Right lung (tissue), 10 donors: ENCODE measurements at places on chromosomes 2 and 18.

DNA sequence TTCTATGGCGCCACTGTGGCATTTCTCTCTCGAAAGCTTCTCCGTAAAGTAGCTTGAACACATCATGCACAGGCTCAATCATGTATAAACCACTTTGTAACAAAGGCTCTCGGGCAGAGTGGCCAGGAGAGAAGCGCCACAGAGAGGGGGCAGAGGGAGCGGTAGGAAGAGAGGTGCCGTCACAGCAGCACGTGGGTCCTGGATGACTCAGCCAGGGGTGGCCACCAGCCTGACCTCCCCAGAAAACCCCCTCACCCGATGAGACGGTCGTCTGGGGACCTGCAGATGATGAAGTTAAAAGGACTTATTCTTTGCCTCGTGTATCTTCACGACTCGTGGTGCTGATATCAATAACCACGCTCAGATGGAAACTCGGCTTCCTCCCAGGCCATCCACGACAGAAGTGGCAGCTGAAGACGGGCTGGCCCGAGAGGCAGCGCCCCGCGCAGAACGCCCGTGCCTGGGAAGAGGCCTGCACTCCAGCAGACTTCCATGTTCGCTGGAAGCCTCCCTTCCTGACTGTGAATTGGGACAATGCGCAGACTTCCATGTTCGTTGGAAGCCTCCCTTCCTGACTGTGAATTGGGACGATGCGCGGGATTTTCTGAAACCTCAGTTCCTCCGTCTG is 46.4 kb upstream of the MTCL1 start:
- DNase-seq = no peak

- no peak for DNase-seq
These were observed 12.1 kb downstream of the NEURL3 start for GRCh38 chr2:96493072-96493471.

- DNase-seq = no peak
These were observed 10.4 kb upstream of the KCNE4 start for GRCh38 chr2:223041527-223042109.

- DNase-seq = no peak
These were observed 147.9 kb downstream of the AKAIN1 start for GRCh38 chr18:5049124-5049523.

GRCh38 chr18:58861861-58862301 is 2.8 kb upstream of the ZNF532 start:
- DNase-seq = no peak

- no peak for DNase-seq
These were observed 10.5 kb downstream of the CNGA3 start for GRCh38 chr2:98356729-98357128.

DNA sequence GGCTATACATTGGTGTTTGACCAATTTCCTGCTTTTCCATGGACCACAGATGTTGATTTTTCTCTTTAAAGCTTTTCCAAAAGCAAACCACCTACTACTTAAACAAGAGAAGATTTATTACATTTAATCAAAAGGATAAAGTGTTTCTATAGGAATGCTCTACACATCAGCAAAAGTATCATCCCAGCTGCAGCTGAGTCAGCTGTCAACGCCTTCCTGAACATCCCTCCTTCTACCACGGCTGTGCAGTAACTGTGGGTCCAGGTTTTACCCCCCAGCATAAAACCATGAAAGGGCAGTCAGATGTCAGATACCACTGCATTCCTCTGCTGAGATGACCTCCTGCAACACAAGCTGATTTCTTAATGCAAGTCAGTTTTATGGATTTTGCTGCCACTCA is 524.5 kb upstream of the MEX3C start:
- no peak for DNase-seq

DNA sequence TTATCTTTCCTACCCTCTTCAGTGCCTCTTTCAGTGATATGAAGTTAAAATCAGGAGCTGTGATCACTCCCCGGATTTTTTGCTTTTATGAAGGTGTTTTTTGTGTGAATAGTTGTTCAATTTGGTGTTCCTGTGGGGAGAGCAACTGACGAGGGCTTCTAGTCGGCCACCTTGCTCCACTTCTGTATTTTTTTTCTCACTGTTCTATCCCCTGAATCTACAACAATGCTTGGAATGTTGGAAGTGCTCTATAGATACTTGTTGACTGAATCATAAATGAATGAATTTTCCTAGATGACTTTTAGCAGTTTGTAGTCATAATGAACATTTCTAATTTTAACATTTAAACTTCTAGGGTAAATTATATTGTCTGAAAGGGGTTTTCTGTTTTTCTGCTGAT is 247.3 kb downstream of the ZNF385B start:
- no peak for DNase-seq

DNA sequence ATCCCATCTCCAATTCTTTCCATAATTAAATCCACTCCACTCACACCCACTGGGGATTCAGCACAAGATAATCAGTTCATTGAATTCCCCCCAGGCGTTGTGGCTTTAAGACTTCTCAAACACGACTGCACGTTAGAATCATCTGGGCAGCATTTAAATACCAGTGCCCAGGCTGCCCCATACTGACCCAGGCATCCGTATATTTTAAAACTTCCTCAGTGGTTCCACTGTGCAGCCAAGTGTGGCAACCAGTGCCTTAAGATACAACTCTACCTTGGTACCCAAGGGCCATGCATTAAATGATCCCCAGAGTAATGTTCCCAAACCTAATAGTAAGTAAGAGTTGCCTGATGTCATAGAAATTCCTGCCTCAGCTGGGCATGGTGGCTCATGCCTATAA is 54.3 kb upstream of the BZW1 start:
- no peak for DNase-seq

GRCh38 chr2:215530191-215530968 is 94.5 kb upstream of the FN1 start:
- DNase-seq = no peak

- no peak for DNase-seq
These were observed 520.5 kb upstream of the ZEB2 start for GRCh38 chr2:145040433-145040832.

DNA sequence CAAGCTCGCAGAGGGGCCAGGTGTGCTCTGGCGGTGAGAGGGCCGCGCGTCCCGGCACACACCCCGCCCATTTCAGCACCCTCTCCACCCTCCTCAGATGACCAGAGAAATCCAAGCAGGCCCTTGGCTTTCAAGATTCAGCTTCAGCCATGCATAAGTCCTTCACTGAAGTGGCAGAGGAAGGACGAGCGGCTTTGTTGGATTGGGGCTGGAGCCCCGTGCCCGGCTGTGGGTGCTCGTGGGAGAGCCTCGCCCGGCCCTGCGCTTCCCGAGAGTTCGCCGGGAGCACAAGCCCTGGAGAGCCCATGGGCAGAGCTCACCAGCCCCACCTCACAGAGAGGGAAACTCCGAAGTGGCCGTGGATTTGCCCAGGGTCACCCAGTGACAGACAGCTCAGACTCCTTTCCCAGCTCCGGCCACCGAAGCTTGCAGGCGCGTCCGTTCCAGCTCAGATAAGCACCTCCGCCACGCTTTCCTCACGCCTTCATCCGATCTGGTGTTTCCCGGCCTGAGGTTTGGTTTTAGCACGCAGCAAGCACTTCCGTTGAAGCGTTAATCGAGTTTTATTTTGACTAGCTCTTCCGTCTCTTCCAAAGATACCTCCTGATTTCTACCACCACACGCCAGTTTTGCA is 45.6 kb upstream of the MTCL1 start:
- no peak for DNase-seq

GRCh38 chr2:160936044-160936806 is 224.0 kb upstream of the TANK start:
- no peak for DNase-seq

DNA sequence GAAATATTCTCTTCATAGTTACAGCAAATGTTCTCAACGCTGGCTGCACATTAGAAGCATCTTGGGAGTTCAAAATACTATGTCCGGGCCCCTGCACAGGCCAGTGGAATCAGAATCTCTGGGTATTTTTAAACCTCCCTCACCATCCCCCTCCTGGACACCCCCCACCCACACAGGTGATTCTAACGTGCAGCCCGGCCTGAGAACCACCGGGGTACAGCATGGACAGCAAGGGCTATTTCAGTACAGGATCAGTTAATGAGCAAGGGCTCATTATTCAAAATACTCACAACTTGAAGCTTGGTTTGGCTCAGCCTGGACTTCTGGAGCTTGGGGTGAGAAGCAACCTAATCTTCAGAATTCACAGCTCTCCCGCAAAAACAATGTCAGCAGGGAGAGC is 31.4 kb downstream of the INO80C start:
- no peak for DNase-seq

- no peak for DNase-seq
These were observed 298.4 kb upstream of the MC4R start for GRCh38 chr18:60671021-60671420.

GRCh38 chr2:16401761-16402300 is 263.8 kb downstream of the CYRIA start:
- no peak for DNase-seq

GRCh38 chr18:74513149-74513882 is 17.2 kb downstream of the CNDP2 start:
- no peak for DNase-seq

DNA sequence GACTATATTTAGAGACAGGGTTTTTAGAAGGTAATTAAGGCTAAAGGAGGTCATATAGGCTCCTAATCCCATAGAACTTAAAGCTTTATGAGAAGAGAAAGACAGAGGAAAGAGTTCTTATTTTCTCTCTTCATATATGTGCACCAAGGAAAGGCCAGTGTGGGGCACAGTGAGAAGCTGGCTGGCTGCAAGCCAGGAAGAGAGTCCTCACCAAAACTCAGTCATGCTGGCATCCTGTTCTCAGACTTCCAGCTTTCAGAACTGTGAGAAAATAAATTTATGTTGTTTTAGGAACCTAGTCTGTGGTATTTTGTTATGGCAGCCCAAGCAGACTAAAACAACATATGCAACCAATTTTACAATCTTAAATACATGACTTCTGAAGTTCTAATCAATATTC is 31.5 kb upstream of the ATIC start:
- no peak for DNase-seq

DNA sequence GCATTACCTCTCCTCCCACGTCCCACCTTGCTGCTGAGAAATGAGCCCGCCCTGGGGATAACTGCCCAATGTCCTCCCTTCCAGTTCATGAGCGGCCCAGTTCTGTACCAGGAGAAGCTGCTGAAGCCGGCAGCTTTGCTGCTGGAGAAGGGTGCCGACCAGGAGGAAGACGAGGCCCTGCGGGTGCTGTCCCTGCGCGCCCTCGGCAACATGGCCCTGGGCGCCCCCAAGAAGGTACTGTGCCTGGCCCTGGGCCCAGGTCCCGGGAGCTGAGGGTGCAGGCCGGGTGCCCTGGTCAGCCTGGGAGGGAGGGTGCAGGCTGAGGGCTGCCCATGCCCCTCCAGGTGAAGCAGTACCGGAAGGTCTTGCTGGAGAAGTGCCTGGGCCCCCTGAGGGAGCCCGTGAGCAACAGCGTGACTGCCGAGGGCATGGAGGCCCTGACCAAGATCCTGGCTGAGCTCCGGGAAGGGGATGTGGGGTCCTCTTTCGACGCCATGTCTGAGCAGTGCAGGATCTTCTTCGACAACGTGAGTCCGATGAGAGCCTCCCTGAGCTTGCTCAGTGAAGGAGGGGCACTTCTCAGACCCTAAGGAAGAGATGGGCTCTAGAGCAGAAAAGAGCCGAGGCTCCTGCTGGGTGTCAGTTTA is 25.7 kb downstream of the HJURP start:
- DNase-seq = no peak

DNA sequence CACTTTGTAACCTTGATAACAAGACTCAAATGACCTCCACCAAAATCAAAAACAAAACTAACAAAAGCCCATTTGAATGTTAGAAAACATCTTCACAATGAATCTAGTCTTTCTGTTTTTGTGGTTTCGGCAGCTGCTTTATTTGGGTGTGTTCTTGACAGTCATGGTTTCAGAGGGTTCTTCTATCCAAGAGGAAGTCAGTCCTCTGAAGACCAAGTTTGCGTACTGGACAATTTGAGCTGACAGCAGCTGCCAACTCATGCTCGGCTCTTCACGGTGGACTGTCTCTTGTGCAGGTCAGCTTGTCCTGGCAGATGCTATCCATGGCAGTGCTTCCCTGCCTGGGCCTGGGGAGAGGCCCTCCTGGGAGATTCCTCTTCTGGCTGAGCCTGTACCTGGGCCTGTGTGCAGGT is 91.0 kb downstream of the TMEM17 start:
- DNase-seq = no peak
